Cerebellar nuclear complex (tissue), 1 donor: ENCODE measurements at places on chromosomes 5 and 9.

- DNase-seq = no peak
These were observed 183.3 kb downstream of the ALDH1A1 start for GRCh38 chr9:72769546-72769945.

- peak; percentile 78 for DNase-seq
These were observed 13.4 kb downstream of the ADAM19 start for GRCh38 chr5:157562111-157562581.

DNA sequence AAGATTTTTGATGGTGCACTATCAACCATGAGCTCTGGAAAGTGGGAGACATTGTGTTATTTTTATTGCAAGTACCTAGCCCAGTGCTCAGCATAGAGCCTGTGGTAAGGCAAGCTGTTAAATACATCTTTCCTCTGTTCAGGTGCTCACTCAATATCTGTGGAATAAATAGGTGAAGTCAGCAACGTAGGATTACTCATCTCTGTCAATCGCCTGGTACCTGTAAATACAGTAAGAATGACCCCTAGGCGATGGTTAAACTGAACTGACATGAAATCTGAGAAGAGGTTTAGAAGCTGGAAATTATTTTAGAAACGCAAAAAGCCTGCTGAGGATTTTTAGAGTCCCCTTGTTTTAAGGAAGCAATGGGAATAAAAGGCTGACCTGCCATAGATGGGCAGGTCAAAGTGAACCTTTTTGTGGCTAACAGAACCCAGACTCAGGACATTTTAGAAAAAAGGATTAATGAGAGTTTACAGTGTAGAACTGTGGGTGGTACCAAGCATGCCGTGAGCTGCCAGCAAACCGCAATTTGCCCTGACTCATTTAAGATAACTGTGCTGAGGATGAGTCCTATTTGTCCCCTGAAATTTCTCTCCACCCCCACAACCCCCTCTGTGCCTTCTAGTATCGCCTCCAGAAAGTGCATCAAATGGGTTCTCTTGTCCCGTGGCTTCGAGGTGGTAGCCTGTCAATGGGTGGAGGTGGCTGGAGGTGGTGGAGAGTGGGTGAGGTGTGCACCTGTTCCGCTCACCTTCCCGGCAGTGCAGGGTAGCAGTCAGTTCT is 375.1 kb downstream of the MED10 start:
- DNase-seq = no peak

GRCh38 chr5:9268226-9268625 is 277.6 kb downstream of the SEMA5A start:
- DNase-seq = no peak

GRCh38 chr5:180982008-180982741 is 6.5 kb upstream of the BTNL3 start:
- no peak for DNase-seq

- no peak for DNase-seq
These were observed 120.1 kb downstream of the FEM1C start for GRCh38 chr5:115424446-115424845.

DNA sequence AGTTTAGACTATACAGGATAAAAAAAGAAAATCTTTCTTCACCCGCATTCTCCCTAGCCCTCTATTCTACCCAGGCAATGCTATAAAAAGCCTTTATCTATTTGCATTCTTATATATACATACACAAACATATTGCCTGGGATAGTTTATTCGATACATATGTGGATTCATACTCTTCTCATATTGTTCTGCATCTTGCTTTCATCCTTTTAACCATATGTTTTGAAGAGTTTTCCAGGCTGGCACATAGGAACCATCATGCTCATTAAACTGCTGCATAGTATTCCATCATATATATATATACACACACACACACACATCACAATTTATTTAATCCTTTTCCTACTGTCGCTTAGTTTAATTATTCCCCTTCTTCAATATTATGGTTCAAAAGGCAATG is 461.2 kb downstream of the NTRK2 start:
- DNase-seq = no peak

GRCh38 chr5:124725040-124725434 is 21.4 kb downstream of the ZNF608 start:
- DNase-seq = no peak

- no peak for DNase-seq
These were observed 455 bp upstream of the SMIM3 start for GRCh38 chr5:150778088-150778516.

- DNase-seq = no peak
These were observed 32.6 kb downstream of the IPPK start for GRCh38 chr9:92637326-92637725.

DNA sequence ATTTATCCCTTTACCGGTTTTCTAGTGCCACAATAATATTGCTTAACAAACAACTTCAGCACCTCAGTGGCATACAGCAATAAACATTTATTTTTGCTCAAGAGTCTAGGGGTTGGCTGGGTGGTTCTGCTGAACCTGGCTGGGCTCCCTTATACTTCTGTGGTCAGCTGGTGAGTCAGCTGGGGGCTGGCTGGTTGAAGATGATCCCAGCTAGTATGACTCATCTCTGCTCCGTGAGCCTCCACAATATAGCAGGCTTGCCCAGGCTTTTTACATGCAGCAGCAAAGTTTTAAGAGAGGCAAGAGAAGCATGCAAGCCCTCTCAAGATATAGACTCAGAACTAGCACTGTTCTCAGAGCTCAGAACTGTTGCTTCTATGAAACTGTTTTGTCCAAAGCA is 523.5 kb upstream of the CLINT1 start:
- peak; percentile 19 for DNase-seq

DNA sequence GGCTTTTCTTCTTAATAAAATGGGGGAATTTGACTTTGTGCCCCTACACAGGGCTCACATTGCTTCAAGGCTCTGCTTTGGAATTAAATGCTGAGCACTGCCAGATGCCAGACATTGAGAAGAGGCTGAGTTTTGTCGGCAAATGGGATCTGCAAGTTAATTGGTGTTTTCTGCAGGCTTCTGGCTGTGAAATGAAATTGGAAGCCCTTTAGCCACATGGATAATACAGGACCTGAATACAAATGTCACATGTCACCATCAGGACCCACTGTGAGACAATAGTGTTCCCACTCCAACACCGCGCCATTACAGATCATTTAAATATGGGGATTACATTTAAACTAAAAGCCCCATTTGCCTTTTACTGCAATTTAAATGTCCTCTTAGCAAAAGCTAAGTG is 164.4 kb downstream of the ZSWIM6 start:
- no peak for DNase-seq

DNA sequence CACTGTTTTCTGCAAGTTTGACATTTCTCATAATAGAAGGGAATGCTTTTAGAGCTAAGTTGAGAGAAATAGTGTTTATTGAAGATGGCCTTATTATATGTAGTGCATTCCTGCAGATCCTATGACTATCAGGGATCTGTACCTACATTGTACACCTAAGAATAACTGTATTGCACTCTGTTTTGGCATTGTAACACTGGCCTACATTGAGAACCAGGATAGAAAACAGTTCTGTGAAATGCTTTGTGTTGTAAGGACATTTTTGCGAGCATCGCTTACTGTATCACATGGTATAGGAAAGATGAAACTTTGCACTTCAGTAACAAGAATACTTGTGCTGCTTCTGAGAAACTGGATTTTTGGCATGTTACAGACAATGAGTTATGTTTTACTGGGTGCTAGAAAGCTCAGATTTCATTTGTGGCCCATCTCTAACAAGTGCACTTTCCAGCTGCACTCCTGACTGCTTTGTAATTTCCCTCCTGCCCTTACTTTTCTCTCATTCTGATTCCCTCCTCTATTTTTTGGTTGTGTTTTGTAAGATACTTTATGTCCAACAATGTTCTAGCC is 30.6 kb downstream of the C9orf85 start:
- no peak for DNase-seq

- no peak for DNase-seq
These were observed 300.3 kb upstream of the GRAMD2B start for GRCh38 chr5:126122942-126123341.

GRCh38 chr5:59790776-59791475 is 102.6 kb downstream of the PDE4D start:
- no peak for DNase-seq

DNA sequence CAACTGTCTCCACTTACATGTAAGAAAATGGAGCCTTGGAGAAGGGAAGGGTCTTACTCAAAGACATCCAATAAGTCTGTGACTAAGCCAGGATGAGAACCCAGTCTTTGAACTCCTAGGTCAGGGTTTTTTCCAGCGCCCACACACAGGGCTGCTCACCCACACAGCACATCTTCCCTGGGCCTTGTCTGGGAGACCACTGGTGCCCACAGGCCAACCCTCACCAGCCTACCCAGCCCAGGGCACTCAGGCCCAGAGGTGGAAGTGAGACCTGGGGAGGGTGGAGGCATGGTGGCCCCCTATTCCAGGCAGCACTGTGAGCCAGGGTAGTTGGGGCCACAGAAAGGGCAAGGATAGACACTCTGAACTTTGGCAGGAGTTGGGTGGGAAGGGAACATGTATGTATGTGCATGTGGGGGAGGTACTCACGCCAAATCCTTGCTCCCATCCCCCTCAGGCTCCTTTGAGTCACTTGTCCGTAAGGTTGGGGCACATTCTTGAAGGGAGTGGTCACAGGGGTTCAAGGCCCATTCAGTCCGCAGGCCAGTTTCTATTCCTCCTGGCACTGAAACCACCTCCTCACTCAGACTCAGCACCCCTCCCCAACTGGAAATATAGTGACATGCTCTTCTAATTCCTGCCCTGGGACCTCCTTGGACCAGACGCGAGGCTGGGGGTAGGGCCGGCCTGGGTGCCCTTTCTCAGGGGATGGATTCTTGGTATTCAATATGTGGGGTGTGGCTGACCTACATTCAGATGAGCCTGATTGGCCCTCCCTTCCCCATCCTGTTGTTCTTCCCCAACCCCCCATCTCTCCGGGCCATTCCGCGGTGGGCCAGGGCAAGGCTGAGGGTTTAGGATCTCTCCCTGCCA is 2.9 kb upstream of the SLC4A9 start:
- no peak for DNase-seq

DNA sequence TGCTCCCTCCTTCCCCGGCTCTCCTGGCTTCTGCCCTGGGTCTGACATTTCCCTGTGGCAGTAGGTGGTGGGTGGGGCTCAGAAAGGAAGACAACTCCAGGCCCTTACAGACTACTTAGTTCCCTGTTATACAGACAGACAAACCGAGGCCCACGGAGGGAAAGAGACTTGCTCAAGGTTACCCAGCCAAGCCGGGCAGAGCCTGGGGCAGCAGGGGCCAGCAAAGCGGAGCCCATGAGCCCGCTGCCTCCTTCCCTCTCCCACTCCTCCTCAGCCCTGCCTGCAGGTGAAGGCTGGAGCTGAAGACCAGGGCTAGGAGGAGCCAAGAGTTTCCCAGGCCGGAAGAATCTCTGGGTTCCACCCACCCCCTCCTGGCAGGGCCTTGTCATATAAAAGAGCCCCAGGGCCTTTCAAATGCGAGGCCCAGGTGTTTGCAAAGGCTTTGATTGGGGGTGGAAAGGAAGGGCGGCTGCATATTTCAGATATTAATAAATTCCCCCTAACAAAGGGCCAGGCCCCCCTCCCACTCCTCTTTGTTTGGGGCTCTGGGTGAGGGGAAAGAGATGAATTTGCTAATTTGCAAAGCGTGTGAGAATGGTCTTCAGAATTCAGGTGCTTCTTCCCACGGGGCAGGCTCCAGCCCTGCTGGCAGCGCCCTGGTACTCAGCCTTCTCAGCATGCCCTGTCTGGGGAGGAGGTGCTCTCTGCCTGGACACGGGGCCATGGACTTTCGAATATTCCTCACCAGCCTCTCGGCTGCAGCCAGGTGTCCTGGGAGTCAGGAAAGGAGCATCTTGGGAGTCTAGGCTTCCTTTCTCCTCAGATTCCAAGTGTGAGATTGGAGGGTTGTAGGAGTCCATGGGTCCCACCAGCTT is 21.5 kb downstream of the SLC6A7 start:
- DNase-seq = no peak

- DNase-seq = no peak
These were observed 8.6 kb upstream of the PRRC2B start for GRCh38 chr9:131385296-131385695.

DNA sequence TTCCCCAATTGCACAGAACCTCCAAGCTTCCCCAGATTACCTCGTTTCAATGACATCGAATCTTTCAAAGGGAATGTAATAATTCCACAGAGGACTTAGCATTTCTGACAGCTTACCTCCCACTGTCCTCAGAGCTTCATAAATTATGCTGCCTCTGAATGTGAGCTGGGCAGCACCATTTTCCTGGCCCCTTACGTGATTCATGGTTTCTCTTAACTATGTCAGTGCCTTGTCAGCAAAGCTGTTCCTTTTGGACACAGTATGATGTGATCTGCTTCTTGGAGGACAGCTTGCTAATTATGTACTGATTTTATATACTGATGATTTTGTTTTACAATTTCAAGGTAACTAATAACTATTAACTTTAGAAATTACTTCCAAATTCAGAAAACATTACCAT is 27.7 kb upstream of the SSBP2 start:
- no peak for DNase-seq

- no peak for DNase-seq
These were observed 11.0 kb downstream of the RGS3 start for GRCh38 chr9:113474360-113475028.

GRCh38 chr9:546797-547223 is 294.7 kb upstream of the DMRT1 start:
- no peak for DNase-seq

GRCh38 chr9:69744688-69745380 is 15.0 kb downstream of the PTAR1 start:
- no peak for DNase-seq

GRCh38 chr9:75027187-75028107 is 646 bp downstream of the CARNMT1 start:
- no peak for DNase-seq

DNA sequence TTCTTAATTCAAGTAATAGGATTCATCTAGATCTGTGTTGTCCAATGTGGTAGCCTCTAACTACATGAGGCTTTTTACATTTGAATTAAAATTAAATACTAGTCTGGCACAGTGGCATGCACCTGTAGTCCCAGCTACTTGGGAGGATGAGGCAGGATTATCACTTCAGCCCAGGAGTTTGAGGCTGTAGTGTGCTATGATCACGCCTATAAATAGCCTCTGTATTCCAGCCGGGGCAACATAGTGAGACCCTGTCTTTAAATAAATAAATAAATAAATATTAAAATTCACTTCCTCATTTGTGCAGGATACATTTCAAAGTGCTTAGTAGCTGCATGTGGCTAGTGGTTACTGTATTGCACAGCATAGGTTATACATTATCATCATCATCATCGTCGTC is 91.8 kb downstream of the UBE2R2 start:
- DNase-seq = no peak

GRCh38 chr5:168818558-168818957 is 239.4 kb upstream of the PANK3 start:
- no peak for DNase-seq

DNA sequence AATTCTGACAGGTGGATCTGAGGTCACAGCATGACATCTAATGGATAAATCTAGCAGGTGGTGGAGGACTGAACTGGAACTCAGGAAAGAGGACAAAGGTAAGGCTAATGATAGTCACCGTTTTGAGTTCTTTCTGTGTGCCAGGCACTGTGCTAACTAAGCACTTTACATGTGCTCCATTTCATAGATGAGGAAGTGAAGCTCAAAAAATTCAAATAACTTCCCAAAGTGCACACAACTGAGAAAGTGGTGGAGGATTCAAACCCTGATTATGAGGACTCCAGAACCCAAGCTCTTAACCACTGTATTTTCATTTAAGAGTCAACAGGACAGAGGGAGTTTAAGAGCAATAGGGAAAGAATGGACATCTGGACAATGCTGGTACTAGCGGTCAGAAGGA is 7.1 kb upstream of the DELE1 start:
- no peak for DNase-seq
